ENCODE measurements at places on chromosomes 3 and 15. TPM values are rescaled to one million over a fixed set of nuclear protein-coding genes. Genes with fewer than 3 reads are reported as not detected.
A peak's percentile ranks its signal among the peaks of the same experiment; 100 is the strongest.

GRCh38 chr3:13506680-13507079 is 26.6 kb downstream of the HDAC11 start:
- no peaks in the 10 kb centered on the region for H3K36me3 ChIP-seq
- DNase-seq, result no peak
- H3K4me3 ChIP-seq, result no peak overlapping the region
- no peaks in the 10 kb centered on the region for H3K27me3 ChIP-seq
- no peak overlapping the region for H3K27ac ChIP-seq

DNA sequence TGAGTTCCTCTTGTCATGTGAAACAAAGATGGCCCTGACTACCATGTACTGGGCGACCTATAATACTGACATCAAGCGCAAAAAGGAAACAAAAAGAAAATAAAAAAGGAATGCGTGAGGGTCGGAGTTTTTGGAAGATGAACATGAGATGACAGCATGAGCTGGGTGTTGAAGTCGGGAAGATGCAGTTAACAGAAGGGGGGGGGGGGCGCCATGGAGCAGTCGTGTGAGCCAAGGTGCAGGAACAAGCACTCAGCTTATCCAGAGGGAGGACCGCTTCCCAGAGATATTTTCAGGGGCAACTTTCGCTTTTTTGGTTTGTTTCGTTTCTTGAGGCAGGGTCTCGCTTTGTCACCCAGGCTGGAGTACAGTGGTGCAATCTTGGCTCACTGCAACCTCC is 110.2 kb downstream of the RORA start:
- no peak for DNase-seq
- no peak overlapping the region for H3K27ac ChIP-seq
- H3K36me3 ChIP-seq, result no peaks in the 10 kb centered on the region
- peaks cover 6% of the 10 kb centered on the region for H3K27me3 ChIP-seq
- H3K4me3 ChIP-seq, result no peak overlapping the region
- no peaks in the 10 kb centered on the region for H3K4me1 ChIP-seq

GRCh38 chr3:170641510-170642236 is 55.8 kb upstream of the SLC7A14 start:
- no peaks in the 10 kb centered on the region for H3K27me3 ChIP-seq
- no peak overlapping the region for H3K4me3 ChIP-seq
- DNase-seq, result no peak
- no peaks in the 10 kb centered on the region for H3K36me3 ChIP-seq
- no peaks in the 10 kb centered on the region for H3K4me1 ChIP-seq

GRCh38 chr3:177657243-177657642 is 460.0 kb upstream of the TBL1XR1 start:
- no peak overlapping the region for H3K27ac ChIP-seq
- no peak overlapping the region for H3K4me3 ChIP-seq
- H3K36me3 ChIP-seq, result peaks cover 2% of the 10 kb centered on the region
- H3K27me3 ChIP-seq, result peaks cover 2% of the 10 kb centered on the region

DNA sequence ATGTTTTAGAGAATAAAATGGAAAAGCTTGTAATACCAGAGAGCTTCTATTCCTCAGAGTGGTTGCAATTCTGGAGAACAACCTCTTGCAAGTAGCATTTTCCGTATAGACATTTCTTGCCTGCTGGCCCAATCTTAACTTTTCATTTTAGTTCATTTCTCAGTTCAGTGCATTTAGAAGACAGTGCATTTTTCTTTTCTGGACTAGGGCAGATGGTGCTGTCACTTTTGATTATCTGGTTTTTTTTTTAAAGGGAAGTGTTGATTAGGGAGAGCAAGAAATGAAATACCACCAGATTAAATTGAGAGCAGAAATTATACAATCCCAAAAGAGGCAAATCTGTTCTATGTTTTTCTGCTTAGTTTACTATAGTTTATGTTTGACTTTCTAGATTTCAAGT is 172.7 kb downstream of the GHSR start:
- peaks cover 9% of the 10 kb centered on the region for H3K36me3 ChIP-seq
- H3K4me3 ChIP-seq, result no peak overlapping the region
- H3K27me3 ChIP-seq, result no peaks in the 10 kb centered on the region

- H3K27ac ChIP-seq, result no peak overlapping the region
- no peak for DNase-seq
- peaks cover 22% of the 10 kb centered on the region for H3K36me3 ChIP-seq
- H3K4me1 ChIP-seq, result peaks cover 32% of the 10 kb centered on the region
- H3K4me3 ChIP-seq, result peak overlapping the region; percentile 90
These were observed 2.2 kb downstream of the HPS3 start for GRCh38 chr3:149131589-149131988.

GPR62 gene
- not detected for total RNA-seq

LMCD1 gene
- total RNA-seq, result 4.4 TPM

SLC4A7 gene
- total RNA-seq, result 76.4 TPM

ZBED2 gene
- 546 TPM for total RNA-seq

SLC15A2 gene
- 3.5 TPM for total RNA-seq

Data from activated T-helper 2 cell treated with anti-CD3 and anti-CD28 coated beads, Interferon-gamma antibody, Interleukin-2, Interleukin-4, amounts not matched to agents 10 μg/mL and 5 μg/mL and 100 μg/mL, durations not matched to agents 14 hours and 24 hours and 36 hours (primary cell).